ENCODE measurements at places on chromosomes 3 and 15.

DNA sequence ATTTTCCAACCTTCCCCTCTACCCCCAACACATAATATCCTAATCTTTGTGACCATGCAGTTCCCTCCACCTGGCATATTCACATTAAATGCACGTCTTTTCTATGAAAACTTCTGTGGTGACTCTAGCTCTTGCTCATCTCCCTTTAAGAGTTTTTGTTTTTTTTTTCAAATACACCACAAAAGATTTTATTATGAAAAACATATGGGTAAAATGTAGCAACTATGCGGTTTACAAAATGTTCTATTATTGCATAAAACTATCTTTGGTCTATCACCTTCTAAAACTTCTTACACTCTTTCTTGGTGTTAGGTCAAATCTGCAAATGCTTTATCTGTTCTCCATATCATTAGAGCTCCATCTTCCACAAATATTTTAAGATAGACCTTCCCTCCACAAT, 38.6 kb upstream of the ADGRG7 start:
- DNase-seq, result no peak

GRCh38 chr15:92657486-92657885, 1.9 kb upstream of the FAM174B start:
- no peak for DNase-seq

- DNase-seq, result no peak
Measured at GRCh38 chr3:121748680-121749275, 763 bp downstream of the GOLGB1 start.

DNA sequence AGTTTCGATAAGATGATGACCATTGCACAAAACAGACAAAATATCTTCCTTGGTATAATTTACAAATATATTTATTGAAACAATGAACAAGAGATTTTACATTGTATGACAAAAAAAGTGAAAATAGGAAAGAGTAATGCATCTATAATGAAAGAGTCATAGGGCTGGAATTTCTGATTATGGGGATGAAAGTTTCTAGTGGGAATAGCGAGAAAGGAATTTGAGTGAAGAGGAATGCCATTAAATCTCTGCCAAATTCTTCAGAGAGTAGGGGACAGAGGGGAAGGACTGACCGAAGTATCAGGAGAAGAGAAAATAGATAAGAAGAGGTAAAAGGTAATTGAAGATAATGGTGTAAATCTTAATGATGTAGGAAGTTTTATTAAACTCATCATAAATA, 125.4 kb downstream of the VGLL3 start:
- no peak for DNase-seq

DNA sequence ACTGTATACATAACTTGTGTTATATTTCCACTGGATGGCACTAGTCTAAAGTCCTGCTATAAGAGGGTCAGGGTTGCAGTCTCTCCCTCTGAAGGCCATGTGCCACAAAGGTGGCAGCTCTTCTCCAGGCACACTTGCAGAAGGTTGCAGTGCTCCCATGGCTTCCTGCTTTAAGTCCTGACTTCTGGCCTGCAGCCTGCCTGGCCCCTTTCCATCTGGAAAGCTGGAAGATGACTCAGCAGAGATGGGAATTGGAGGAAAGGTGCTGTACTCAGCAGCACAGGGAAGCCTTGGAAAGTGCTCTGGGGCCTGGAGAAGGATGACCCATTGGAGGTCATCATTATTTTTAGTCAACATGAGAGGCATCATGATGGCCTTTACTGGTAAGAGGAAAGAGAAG, 40.9 kb upstream of the MRPL3 start:
- DNase-seq, result peak; percentile 45
